ENCODE measurements at places on chromosomes 7 and 10.

DNA sequence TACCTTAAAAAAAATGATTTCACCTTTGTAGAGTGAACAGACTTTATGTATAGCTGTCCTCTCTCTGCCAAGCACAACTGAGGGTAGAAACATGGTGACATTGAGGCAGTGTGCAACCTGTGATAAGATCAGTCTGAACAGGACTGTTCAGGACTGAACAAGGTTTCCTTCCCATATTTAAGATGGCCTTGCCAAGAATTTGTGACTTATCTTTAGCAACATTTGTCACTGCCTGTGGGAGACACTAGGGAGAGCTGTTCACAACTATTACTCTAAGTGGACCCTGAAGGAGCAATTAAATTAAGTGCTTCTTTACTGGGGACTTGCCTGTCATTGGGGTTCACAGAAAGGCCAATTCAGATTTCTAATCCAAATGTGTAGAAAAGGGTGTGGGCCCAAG, 6.7 kb downstream of the OR13A1 start:
- H3K27me3 ChIP-seq: peaks cover 5% of the 10 kb centered on the region
- no peak overlapping the region for H3K27ac ChIP-seq
- no peak for DNase-seq
- H3K4me1 ChIP-seq: no peaks in the 10 kb centered on the region

DNA sequence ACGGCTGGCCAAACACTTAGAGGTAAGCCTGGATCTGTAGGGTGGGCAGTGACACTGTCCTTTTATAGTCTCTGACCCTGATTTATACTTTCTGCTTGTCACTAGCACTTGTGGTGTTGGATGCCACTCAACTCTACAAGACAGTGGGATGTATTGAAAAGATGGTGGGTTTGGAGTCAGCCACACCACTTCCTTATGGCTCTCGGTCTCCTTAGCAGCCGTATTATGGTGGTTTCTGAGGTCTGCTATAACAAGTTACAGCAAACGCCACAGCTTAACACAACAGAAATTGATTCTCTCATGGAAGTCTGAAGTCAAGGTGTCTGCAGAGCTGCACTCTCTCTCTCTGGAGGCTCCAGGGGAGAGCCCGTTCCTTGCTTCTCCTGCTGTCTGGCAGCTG, 14.7 kb downstream of the ITIH2 start:
- no peak overlapping the region for H3K4me3 ChIP-seq
- H3K27ac ChIP-seq: no peak overlapping the region
- no peaks in the 10 kb centered on the region for H3K36me3 ChIP-seq
- DNase-seq: no peak
- no peaks in the 10 kb centered on the region for H3K4me1 ChIP-seq

DNA sequence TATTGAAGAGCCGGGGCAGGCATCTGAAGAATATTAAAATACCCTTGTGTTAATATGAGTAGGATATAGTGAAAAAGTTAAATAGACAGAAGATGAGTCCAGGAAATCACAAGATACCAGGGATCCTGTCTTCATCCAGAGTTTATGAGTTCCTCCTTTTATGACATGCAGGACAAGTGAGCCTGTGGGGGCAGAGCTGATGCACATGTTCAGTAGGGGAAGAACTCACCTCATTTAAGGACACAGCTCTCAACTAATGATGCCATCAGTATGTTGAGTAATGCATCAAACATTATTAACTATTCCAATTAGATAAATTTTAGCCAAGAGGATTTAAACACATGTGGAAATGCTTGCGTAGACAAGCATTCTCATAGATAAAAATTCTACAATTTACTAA, 435.8 kb upstream of the AKR1E2 start:
- no peak overlapping the region for H3K4me3 ChIP-seq
- no peaks in the 10 kb centered on the region for H3K4me1 ChIP-seq
- no peaks in the 10 kb centered on the region for H3K36me3 ChIP-seq
- DNase-seq: no peak

GRCh38 chr7:12690041-12690878, 2.8 kb downstream of the ARL4A start:
- no peak overlapping the region for H3K4me3 ChIP-seq
- H3K36me3 ChIP-seq: peaks cover 12% of the 10 kb centered on the region
- H3K27me3 ChIP-seq: no peaks in the 10 kb centered on the region
- H3K27ac ChIP-seq: no peak overlapping the region

DNA sequence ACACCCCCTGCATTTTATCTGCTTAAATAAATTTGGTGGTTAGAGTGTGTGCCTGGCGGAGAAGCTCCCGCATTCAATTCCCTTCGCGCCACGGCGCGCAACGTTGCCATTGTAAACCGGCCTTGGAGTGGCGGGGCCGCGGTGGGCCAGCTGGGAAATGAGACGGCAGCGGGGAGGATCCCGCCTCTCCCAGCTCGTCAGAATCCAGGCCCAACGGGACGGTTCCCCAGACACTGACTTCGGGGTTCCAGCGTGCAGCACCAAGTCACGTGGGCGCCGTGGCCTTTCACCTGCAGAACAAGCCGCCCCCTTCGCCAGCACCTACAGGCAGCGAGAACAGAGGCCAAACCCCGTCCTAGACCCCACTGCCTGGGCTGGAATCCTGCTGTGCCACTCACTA, 103.4 kb downstream of the GRID1 start:
- H3K4me3 ChIP-seq: no peak overlapping the region
- peaks cover 31% of the 10 kb centered on the region for H3K27me3 ChIP-seq
- DNase-seq: no peak
- no peak overlapping the region for H3K27ac ChIP-seq

DNA sequence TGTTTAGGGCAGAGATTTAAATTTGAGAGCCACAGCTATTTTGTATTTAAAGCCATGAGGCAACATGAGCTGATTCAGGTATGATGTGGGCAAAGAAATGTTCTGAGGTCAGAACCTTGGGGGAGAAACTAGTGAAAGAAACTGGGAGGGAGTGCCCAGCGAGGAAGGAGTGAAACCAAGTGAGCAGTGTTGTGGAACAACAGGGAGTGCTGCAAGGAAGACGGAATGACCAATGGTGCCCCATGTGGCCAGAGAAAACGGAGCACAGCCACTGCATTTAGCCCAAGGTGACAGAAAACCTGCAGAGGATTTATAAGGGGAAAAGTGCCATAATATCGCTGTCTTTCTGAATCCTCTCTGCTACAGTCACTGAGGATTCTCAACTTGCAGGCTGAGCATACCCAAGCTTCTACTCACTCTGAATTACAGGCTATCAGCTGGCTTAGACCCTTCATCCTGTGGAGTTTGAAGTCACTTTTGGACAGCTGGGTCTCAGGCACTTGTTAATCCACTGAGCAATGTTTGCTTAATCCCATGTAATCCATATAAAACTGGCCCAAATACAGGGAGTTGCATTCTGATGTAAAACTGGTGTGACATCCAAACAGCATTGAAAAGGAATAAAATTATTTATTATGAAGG, 777.3 kb downstream of the CCSER2 start:
- no peak overlapping the region for H3K27ac ChIP-seq
- no peaks in the 10 kb centered on the region for H3K36me3 ChIP-seq
- H3K4me1 ChIP-seq: no peaks in the 10 kb centered on the region
- no peak overlapping the region for H3K4me3 ChIP-seq
- DNase-seq: no peak

DNA sequence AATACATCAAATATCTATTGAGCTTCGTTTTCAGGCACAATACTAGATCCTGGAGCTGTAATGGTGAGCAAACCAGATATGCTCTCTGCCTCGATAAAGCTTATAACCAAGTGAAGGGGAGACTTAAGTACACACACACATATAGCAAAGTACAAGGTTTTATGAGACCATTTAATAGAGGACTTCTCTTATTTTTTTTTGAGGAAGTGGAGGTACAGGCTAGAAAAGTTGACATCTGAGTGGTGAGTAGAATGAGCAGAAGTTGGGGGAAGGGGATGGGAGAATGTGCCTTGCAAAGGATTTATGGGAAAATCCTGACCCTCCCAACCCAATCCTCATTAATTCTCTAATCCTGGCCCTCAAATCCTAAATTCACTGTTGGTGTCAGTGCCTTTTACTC, 7.7 kb downstream of the CCDC136 start:
- no peak overlapping the region for H3K4me3 ChIP-seq
- H3K27ac ChIP-seq: no peak overlapping the region
- no peaks in the 10 kb centered on the region for H3K36me3 ChIP-seq

DNA sequence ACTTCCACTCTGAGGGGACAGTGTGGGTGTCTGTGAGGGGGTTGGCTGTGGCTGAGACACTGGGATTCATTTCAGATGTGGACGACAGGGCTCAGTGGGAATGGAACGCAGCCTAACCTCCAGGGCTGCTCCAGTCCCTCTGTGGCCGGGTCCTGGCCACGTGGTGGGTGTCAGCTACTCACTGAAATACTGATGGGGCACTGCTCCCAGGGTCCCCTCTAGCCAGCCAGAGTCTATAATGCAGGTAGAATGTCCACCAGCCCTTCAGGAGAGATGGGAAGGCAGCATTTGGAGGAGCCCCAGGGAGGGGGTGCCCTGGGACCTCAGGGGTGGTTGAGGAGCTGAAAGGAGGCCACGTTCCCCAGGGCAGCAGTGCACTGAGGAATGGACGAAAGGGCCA, 87.2 kb upstream of the LANCL2 start:
- no peak overlapping the region for H3K4me3 ChIP-seq
- DNase-seq: no peak
- H3K36me3 ChIP-seq: no peaks in the 10 kb centered on the region
- H3K4me1 ChIP-seq: peaks cover 2% of the 10 kb centered on the region
- H3K27me3 ChIP-seq: no peaks in the 10 kb centered on the region

- no peaks in the 10 kb centered on the region for H3K36me3 ChIP-seq
- DNase-seq: no peak
- H3K4me3 ChIP-seq: no peak overlapping the region
- H3K4me1 ChIP-seq: peaks cover 22% of the 10 kb centered on the region
- H3K27ac ChIP-seq: no peak overlapping the region
- H3K27me3 ChIP-seq: no peaks in the 10 kb centered on the region
These were observed 67.1 kb downstream of the AOAH start for GRCh38 chr7:36657036-36657660.

GRCh38 chr7:3064067-3064466, 20.4 kb upstream of the CARD11 start:
- DNase-seq: no peak
- H3K27ac ChIP-seq: peak overlapping the region; percentile 93
- no peaks in the 10 kb centered on the region for H3K27me3 ChIP-seq
- no peaks in the 10 kb centered on the region for H3K36me3 ChIP-seq

DNA sequence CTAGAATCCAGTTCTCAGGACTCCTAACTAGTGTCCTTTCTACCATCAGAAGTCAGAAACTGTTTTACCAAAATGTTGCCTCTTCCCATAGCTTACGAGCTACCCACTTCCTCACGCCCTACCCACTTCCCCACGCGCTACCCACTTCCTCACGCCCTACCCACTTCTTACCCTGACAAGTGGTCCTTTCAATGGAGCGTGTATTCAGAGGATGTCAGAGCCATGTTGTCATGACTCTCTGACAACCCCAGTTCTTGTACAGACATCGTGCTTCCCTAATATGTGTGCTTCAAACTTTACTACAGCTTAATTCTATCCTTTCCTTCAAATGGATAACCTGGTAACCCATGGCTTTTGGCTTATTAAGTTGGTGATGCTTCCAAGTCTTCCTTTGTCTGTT, 84.8 kb upstream of the PHF14 start:
- H3K4me1 ChIP-seq: peaks cover 11% of the 10 kb centered on the region
- H3K27me3 ChIP-seq: no peaks in the 10 kb centered on the region
- peak overlapping the region; percentile 42 for H3K4me3 ChIP-seq
- H3K36me3 ChIP-seq: no peaks in the 10 kb centered on the region
- H3K27ac ChIP-seq: no peak overlapping the region

- no peak overlapping the region for H3K4me3 ChIP-seq
- peak overlapping the region; percentile 34 for H3K27ac ChIP-seq
- peaks cover 14% of the 10 kb centered on the region for H3K36me3 ChIP-seq
- H3K4me1 ChIP-seq: peaks cover 85% of the 10 kb centered on the region
- H3K27me3 ChIP-seq: no peaks in the 10 kb centered on the region
These were observed 58.9 kb downstream of the FAM53B start for GRCh38 chr10:124685261-124685660.

- no peak for DNase-seq
- no peaks in the 10 kb centered on the region for H3K27me3 ChIP-seq
- H3K4me3 ChIP-seq: no peak overlapping the region
- no peak overlapping the region for H3K27ac ChIP-seq
- peaks cover 1% of the 10 kb centered on the region for H3K36me3 ChIP-seq
These were observed 36.0 kb downstream of the GNA12 start for GRCh38 chr7:2807845-2808772.

GRCh38 chr10:101961591-101962498, 94.1 kb downstream of the ARMH3 start:
- H3K27ac ChIP-seq: no peak overlapping the region
- DNase-seq: no peak
- H3K27me3 ChIP-seq: no peaks in the 10 kb centered on the region
- H3K4me3 ChIP-seq: no peak overlapping the region
- H3K36me3 ChIP-seq: peaks cover 6% of the 10 kb centered on the region

GRCh38 chr10:15140698-15141097, 27.8 kb downstream of the NMT2 start:
- H3K27me3 ChIP-seq: no peaks in the 10 kb centered on the region
- H3K36me3 ChIP-seq: peaks cover 5% of the 10 kb centered on the region
- no peak for DNase-seq
- H3K4me1 ChIP-seq: peaks cover 33% of the 10 kb centered on the region

DNA sequence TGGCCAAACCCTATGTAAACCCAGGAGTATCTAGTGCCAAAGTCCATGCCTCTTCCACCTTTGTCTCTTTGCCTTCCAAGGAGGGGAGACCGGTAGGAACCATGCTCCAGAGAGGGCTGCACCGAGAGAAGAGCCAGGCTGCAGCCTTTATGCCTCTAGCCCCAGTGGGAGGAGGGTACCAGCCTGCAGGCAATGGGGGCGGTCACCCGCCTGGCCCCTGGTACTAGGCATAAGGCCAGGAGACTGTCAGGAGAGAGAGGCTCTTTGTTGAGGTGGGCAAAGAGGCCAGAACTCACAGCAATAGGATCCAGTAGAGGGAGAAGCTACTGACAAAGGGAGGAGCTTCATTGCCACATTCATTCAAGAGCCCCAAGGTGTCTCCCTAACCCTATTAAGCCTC, 146.6 kb upstream of the PDE1C start:
- no peak overlapping the region for H3K4me3 ChIP-seq
- DNase-seq: no peak
- H3K4me1 ChIP-seq: no peaks in the 10 kb centered on the region
- no peaks in the 10 kb centered on the region for H3K27me3 ChIP-seq

DNA sequence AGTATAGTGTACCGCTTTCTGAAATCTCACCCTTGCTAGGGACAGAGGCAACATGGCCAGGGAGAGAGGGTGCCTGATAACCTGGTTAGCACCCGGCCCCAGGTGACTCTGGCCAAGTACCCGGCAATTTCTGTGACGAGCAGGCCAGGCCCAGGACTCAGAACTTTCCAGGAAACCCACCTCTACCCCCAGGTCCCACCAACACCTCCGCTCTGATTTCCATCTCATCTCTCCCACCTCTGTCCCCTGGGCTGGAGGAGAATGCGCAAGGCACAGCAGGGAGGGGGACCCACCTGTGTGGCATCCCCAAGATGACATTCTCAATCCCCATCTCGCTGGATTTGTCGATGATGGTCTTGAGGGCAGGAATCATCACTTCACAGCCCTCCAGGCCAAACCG, 11.6 kb downstream of the OGDHL start:
- H3K36me3 ChIP-seq: no peaks in the 10 kb centered on the region
- no peak for DNase-seq
- no peaks in the 10 kb centered on the region for H3K27me3 ChIP-seq
- H3K4me1 ChIP-seq: no peaks in the 10 kb centered on the region
- no peak overlapping the region for H3K4me3 ChIP-seq
- no peak overlapping the region for H3K27ac ChIP-seq

GRCh38 chr10:62043421-62044021, 142.0 kb downstream of the ARID5B start:
- DNase-seq: no peak
- peak overlapping the region; percentile 9 for H3K4me3 ChIP-seq
- H3K36me3 ChIP-seq: peaks cover 24% of the 10 kb centered on the region

- H3K36me3 ChIP-seq: no peaks in the 10 kb centered on the region
- DNase-seq: no peak
- H3K4me1 ChIP-seq: peaks cover 4% of the 10 kb centered on the region
- no peak overlapping the region for H3K4me3 ChIP-seq
These were observed 11.8 kb downstream of the RASGEF1A start for GRCh38 chr10:43254881-43255633.
